Stimulated activated CD8-positive, alpha-beta memory T cell treated with anti-CD3 and anti-CD28 coated beads, Interleukin-7, amount 100 ng/mL, for 4 hours (primary cell): ENCODE measurements at places on chromosomes 5 and 9.

DNA sequence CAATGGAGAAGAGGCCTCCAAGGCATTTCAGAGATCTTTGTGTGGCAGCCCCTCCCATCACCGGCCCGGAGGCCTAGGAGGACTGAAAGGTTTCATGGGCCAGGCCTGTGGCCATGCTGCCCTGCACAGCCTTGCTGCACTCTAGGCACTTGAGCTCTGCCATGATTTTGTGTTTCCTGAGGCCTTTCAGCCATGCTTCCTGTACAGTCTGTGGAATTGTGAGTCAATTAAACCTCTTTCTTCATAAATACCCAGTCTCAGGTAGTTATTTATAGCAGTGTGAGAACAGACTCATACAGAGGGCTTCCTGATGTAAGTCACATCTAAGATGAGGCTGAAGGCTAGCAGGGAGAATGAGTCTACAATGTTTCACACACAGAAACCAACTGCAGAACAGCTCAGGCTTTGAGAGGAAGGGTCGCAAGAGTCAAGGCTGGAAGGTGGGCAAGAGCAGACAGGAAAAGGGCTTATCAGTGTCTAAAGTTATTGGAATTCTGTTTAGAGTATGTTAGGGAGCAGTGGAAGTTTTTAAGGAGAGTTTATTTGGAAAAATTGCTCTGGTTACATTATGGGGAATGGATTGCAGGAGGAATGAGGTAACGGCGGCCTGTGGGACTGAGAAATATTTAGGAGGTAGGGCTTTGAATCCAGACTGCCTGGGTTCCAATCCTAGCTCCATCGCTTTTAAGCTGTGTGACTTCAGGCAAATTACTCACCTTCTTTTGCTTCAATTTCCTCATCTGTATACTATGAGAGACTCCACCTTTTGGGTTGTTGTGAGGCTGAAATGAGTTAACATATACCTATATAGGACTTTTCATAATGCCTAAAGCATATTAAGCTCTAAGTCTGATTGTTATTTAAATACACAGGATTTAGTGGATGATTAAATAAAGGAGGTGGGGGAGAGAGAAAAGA lies 291.2 kb downstream of the CWC27 start:
- no peak for DNase-seq

- DNase-seq: no peak
These were observed 306.6 kb upstream of the KIF2A start for GRCh38 chr5:61999371-61999770.

GRCh38 chr5:135076051-135076491 lies 42.0 kb upstream of the PITX1 start:
- no peak for DNase-seq

DNA sequence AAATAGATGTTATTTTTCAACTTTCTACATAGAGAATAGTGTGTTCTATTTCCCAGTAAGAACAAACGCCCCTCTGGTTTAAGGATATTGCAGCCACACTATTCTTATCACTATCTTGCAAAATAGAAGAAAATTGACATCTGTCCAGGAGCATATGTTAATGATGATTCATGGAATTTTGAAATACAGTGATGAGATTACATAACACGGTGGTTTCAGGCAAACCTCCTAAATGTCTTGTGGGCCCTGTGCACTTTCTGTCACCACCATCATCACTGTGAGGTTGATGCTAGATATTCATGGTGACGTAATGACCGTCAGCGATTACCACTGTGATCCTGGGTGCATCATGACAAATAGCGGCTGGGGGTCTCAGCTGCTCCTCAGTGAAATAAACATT lies 48.1 kb downstream of the CFAP90 start:
- no peak for DNase-seq

DNA sequence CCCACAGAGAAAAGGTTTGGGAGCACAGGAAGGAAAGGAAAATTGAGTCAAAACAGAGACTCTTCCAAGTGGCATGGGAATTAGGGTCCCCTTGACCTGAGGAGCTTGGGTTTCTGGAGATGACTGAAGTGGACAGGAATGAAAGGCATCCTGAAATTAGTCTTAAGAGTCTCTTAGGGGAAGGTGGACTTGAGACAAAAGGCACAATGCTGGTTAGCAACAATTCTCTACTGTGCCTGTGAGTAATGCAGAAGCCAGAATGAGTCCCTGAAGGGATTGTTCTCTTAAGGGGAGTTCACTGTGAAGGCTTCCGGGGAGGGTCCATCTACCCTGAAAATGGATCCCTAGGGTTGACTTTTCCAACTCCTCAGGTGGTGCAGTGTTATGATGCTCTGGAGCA lies 58.4 kb upstream of the FOXE1 start:
- no peak for DNase-seq

DNA sequence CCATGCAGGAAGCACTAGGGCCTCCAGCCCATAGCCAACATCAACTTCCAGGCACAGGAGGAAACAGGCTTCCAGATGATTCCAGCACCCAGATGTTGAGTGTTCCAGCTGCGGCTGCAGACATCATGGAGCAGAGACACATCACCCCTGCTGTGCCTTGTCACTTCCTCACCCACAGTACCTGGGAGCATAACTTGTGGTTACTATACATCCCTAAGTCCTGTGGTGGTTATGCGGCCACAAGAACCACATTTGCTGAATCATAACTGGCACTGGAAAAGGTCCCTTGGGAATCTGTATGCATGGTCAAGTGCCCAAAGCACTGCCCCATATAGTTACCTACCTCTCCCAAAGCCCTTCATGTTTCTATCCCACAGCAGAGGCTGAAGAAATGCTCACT lies 56.6 kb downstream of the WHRN start:
- no peak for DNase-seq

- no peak for DNase-seq
These were observed 135.0 kb upstream of the STC2 start for GRCh38 chr5:173463207-173463606.

- DNase-seq: no peak
These were observed 12.3 kb downstream of the PAPPA start for GRCh38 chr9:116165912-116166311.

DNA sequence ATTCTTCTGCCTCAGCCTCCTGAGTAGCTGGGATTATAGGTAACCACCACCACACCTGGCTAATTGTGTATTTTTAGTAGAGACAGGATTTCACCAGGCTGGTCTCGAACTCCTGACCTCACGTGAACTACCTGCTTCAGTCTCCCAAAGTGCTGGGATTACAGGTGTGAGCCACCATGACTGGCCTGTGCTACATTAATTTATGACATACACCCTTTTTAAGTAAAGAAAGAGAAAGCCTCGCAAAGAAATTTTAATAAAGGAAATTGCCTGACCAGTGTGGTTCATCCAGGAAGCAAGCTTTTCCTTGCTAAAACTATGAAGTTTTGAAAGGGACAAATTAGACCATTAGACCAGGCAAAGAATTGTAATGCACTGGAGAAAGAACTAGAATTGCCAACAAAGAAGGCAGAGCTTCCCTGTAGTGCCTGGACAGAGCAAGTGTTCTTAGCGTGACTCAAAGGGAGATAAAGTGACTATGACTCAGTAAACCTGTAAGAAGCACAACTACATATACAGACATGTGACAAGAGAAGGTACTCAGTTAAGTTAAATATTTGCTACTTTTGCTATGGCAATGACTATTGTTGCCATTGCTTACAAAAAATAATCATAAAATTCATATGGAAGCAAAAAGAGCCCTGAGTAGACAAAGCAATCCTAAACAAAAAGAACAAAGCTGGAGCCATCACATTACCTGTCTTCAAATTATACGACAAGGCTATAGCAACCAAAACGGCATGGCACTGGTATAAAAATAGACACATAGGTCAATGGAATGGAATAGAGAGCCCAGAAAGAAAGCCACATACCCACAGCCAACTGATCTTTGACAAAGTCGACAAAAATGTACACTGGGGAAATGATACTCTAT lies 54.6 kb downstream of the FYB1 start:
- DNase-seq: no peak

DNA sequence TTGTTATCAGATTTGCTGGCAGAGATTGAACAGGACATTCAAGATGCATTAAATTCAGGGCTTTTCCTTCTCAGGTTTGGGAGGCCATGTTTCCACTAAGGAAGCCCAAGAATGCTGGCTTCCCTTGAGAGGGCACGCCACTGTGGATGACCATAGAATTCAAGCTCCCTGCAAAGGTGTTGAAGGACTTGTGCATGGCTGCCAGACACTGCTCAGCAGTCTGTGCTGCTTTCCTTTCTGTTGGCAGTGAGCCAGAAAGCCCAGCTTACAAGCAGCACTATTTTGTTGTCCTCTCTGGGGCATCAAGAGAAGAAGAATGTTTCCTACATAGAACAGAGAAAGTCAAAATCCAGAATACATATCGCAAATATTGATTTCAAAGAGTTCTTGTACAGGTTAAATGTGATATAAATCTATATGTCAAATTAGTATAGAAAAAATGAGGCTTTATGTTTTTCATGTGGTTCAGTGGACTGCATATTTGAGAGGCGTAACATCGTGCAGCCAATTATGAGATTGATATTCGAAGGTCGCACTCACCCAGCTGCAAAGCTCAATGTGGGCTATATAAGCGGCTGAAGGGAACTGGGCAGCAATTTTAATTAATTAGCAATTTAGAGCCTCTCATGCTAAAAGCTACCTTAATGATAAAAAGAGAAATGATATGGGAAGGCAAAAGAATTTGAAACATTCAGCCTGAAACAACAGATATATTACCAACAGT lies 103.1 kb upstream of the ISL1 start:
- DNase-seq: no peak

GRCh38 chr5:83925955-83926337 lies 205.3 kb upstream of the HAPLN1 start:
- no peak for DNase-seq

DNA sequence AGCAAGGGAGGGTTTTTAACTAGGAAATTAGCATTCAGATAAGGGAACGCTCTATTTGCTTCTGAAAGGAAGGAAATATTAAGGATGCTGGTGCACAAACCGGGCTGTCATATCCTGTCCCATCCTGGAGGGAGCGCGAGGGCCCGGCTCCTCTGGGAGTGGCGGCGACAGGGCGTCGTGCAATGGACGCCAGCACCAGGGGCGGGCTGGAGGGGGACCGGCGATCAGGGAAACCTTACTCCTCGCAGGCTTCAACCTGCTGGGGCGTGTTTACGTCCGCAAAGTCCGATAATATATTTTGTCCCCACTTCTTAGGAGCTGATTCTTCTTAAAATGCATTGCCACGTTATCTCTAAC lies 197.1 kb upstream of the TBCA start:
- DNase-seq: no peak

GRCh38 chr5:10034001-10034400 lies 215.7 kb downstream of the ATPSCKMT start:
- DNase-seq: no peak

DNA sequence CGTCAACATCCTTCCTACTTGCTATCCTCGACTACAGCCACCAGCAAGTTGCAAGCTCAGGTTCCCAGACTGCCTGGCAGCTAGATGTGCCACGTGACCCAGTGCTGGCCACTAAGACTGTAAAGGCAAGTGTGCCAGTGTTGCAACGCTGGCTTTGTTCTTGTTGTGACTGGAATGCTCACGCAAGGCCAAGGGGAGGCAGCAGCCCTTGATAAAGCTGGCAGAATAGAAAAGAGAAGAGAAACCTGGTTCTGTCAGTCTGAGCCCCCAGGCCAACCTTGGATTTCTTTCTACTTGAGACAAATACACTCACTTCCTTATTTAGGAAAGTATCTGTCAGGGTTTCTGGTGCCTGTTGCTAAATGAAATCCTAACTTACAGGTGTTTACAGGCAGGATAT lies 113.0 kb downstream of the KLHL3 start:
- DNase-seq: no peak
